ENCODE measurements at places on chromosomes 11 and 22.

DNA sequence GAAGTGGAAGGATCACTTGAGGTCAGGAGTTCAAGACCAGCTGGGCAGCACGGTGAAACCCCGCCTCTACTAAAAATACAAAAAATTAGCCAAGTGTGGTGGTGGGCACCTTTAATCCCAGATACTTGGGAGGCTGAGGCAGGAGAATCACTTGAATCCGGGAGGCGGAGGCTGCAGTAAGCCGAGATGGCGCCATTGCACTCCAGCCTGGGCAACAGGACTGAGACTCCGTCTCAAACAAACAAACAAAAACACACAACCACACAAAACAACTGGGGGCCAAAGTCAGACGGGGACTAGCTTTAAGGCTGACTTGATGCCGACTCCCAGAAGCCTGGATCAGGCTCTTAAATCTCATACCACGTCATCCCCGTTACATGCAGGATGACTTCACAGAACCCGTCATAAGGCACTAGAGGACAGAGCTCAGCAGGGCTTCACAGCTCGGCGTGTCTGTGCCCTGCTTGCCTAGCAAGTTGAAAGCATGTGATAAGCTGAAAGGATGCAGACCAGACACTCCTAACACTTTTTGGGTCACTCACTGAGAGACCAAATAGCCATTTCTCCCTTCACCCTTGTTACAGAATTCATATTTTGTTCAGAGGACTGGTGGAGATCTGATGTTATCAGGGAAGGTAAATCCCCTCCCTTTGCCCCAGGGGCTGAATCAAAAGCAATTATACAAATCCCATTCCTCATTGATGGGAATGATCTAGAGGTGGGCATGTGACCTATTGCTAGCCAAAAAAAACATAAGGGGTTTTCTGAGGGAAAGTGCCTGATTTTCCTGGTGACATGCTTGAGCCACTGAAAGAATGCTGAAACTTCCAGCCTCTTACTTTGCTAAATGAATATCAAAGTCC lies 65.4 kb downstream of the GAB2 start:
- no peak for DNase-seq

- peak; percentile 70 for DNase-seq
Observed at GRCh38 chr11:134596404-134596803, 184.4 kb upstream of the B3GAT1 start.

GRCh38 chr22:49979587-49980264 lies 19.2 kb downstream of the PIM3 start:
- no peak for DNase-seq

DNA sequence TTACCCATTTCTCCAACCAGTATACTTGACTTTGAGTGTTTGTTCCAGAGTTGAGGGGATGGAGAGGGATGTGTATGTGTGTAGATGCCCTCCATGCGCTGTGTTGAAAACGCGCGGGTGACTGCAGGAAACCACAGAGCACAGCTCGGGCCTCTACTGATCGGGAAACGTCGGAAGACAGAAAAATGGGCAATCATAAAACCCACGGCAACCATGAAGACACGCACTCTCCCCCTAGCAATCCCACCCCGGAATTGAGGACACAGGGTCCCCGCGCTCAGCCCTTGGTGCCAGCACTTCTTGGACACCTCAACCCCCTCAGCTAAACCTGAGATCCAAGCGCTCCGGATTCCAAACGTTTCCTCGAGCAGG lies 251 bp upstream of the UQCC3 start:
- DNase-seq, result no peak

GRCh38 chr11:3035333-3035732 lies 21.9 kb downstream of the CARS1 start:
- no peak for DNase-seq

- no peak for DNase-seq
Observed at GRCh38 chr11:115284773-115285172, 219.4 kb downstream of the CADM1 start.

DNA sequence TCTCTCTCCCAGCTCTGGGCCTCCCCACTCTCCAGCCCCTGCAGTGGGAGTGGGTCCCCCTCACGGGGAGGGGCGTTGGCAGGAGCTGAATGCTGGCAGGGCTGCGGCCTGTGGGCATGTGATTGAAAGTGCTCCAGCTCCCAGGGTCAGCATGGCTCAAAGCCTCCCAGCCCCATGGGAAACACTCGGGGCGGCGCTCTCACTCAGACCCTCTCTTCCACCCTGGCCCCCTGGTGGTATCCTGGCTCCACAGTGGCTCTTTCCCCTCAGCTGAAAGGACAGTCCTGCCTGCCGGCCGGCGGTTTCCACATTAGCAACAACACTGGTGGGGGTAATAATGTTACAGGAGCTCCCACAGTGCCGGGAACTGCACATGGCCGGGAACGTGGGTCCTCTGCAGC lies 35.5 kb downstream of the POLR3H start:
- no peak for DNase-seq

- DNase-seq, result no peak
Observed at GRCh38 chr11:1371836-1372465, 17.8 kb upstream of the BRSK2 start.

DNA sequence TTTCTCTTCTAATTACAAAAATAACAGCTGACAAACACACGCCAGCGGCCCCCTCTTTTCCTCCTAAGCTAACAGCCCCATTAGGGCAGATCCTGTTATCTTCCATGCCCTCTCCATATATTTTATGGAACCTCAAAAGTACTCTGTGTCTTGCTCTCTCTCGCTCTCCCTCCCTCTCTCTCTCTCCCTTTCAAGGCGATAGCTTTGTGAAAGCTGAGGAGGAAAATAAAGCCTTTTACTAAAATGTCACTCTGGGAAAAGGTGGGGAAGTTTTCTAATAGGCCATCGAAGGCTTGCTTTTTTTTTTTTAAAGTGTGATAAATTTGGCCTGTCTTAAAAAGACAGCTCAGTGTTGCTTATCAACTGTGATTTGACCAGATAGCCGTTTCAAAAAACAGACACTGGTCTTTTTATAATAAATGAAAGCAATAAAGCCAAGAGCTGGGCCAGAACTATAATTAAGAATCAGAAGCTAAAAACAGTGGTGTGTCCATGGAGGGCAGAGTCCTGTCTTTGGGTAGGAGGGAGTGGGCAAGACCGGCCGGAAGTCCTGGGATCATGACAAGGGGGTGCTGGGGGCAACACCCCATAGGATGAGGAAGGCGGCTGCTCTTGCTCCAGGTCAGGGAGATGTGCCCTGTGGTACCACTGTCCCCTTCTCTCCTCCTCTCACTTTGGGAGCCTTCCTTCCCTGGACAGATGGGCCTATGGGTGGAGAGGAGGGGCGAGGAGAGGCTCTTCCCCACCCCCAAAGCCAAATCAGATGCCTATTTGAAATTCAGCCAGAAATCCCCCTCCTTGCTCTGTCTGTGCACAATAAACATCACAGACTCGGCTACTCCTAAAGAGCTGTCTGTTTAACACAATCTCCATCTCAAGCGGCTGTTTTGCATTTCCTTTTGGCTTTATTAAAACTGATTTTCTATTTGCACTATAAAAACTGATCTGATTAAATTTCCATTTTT lies 267.2 kb downstream of the BUD13 start:
- peak; percentile 80 for DNase-seq

DNA sequence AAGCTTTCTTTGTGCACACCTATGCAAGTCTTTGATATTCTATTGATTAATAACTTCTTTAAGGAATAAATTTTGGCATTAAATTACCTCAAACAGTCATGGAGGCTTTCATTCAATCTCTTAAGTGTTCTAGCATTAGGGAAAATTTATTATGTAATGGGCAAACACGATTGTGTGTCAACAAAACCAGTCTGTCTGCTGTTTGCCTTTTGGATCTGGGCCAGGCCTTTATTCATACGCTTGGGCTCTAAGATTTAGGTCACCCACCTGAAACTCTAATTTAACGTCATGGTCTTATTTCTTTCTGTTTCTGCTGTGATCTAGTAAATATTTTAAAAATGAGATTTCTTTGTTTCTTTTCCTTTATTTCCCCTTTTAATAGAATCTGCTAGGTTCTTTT lies 1270.6 kb downstream of the LRRC4C start:
- no peak for DNase-seq

GRCh38 chr11:10982704-10983510 lies 125.1 kb upstream of the ZBED5 start:
- no peak for DNase-seq

DNA sequence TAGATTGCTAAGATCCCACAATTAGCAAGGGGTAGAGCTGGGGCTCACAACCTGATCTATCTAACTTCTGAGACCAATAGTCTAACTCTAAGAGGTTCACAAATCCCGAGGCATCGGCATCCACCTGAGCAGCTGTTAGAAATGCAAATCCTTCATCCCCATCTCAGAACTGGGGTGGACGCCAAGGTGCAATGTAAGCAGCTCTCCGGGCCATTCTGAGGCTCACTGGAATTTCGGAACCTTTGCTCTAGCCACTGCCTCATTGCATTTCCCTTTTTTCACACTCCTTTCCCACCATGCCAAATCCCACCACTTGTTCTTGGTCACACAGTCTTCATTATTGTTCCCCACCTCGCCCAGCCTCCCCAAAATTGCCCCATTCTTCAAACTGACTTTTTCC lies 29.8 kb downstream of the MAML2 start:
- DNase-seq, result no peak

Measured in vagina (tissue), 2 donors.